NCI-H460 (cell line): ENCODE measurements at places on chromosomes 1 and 21.

DNA sequence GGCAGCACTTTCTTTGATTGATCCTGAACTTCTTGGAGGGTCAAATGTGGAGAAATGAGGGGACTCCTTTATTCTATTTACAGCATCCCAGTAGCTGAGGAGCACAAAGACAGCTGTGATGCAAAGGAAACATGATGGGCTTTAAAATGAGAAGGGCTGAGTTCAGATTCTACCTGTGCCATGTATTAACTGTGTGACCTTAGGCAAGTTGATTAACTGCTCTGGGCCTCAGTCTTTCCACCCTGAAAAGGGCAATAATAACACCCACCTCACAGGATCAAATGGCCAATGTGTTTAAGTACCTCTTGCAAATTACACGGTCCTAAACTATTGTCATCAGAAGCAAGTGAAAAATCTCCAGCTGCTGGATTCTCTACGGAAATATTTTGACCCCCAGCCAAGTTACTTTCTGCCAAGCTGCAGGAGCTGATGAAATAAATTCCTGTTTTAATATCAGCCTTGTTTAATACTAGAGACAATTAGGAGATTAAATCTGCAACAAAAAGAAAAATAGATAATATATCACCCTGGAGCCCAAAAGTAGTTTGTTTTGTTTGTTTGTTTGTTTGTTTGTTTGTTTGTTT, 15.7 kb downstream of the TMEM81 start:
- DNase-seq, result no peak

GRCh38 chr1:240646571-240647240, 34.8 kb upstream of the GREM2 start:
- DNase-seq, result no peak

- DNase-seq, result no peak
Measured at GRCh38 chr1:153616144-153616916, at the start of gene S100A14. Gene S100A14 (minus strand): TSS chr1:153616325. CDS start chr1:153615858, 467 bp downstream.

GRCh38 chr1:219330001-219330400, 156.3 kb downstream of the LYPLAL1 start:
- DNase-seq, result no peak

- DNase-seq, result no peak
Measured at GRCh38 chr1:218553197-218553596, 208.1 kb downstream of the TGFB2 start.

DNA sequence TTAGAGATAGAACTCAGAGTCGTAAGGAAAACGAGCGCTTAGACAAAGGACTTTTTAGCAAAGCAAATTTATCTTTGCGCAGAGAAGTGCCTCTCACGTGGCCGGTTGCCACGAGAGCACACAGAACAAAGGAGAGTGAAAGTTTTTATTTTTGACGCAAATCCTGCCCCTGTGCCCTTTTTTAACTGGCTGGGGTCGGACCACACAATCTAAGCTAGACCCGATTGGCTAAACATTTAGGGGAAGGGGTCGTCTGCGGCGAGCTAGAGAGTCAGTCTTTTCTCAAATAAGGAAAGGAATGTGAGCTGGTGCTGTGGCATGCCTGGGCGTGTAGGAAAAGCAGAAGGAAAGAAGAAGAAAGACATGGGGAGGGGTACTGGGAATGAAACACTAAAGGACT, 2.4 kb downstream of the KRTAP10-2 start:
- no peak for DNase-seq

DNA sequence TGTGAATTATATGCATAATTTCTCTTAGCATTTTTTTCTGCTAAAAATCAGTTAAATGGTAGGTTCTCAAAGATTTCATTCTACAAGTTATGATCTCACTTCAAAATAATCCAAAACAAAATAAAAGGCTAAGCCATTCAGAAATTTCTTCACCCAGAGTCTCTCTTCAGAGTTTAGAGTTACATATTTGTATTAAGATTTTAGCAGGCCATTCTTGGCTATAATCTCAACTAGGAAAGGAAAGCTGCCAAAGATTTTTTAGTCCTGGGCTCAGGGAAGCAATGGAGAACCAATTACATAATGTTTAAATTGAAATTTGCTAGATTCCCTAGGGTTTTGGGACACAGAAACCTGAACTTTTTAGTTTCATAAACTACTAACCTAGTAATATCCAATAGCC, 245.0 kb downstream of the USH2A start:
- no peak for DNase-seq

DNA sequence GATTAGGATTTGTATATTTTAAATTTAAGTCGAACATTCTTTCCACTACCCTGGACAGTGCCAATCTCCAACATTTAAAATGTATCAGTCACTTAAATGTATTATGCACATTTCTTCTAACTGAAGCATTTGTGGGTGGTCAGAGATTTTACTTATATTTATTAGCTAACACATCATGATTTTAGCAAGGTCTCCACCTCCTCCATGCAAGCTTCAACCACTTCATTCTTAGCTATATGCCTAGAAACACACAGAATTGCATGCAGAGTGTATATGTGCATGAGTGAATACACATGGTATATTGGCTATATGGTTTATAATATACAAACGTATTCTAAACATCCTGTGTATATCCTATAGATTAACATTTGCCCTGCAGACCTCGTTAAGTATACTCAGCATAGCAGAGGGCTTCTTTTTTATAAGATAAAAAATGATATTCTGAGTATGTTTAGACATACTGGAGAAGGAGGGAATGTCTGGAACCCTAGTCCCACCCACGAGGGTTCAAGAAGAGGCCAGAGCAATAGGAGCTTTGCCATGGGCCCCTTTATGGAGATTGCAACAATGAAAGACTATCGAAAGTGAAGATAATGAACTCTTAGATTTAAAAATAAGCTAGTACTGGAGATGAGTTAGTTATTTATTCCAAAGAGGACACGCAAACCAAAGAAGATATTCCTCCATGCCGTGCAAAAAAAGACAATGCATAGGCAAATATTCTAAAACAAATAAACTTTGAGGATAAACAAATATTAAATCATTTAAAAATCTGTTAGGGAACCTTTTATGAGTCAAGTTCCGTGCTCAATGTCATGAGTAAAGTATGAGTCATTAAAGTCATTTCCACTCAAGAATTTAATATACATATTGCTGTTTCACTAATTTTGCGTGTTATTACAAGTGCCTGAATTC, 480.4 kb downstream of the SIPA1L2 start:
- DNase-seq, result peak; percentile 24

- DNase-seq, result no peak
Measured at GRCh38 chr1:44848456-44849181, 5.6 kb upstream of the PTCH2 start.

- DNase-seq, result no peak
Measured at GRCh38 chr1:55368698-55369097, 153.5 kb upstream of the USP24 start.

GRCh38 chr1:217211486-217211885, 419.4 kb downstream of the GPATCH2 start:
- DNase-seq, result no peak

- DNase-seq, result no peak
Measured at GRCh38 chr1:65942476-65942875, 149.8 kb downstream of the PDE4B start.

- DNase-seq, result no peak
Measured at GRCh38 chr1:206513312-206514111, 6.2 kb downstream of the RASSF5 start.

- DNase-seq, result no peak
Measured at GRCh38 chr1:246748867-246749266, 24.7 kb downstream of the SCCPDH start.

- no peak for DNase-seq
Measured at GRCh38 chr1:44693159-44693558, 18.6 kb downstream of the ARMH1 start.

- no peak for DNase-seq
Measured at GRCh38 chr1:41848216-41848952, 70.3 kb downstream of the HIVEP3 start.

GRCh38 chr1:54792686-54793282, 8.3 kb downstream of the TTC22 start:
- DNase-seq, result no peak

GRCh38 chr1:169363046-169363730, 4.4 kb downstream of the NME7 start:
- no peak for DNase-seq

- DNase-seq, result no peak
Measured at GRCh38 chr1:217718873-217719272, 87.7 kb downstream of the SPATA17 start.

DNA sequence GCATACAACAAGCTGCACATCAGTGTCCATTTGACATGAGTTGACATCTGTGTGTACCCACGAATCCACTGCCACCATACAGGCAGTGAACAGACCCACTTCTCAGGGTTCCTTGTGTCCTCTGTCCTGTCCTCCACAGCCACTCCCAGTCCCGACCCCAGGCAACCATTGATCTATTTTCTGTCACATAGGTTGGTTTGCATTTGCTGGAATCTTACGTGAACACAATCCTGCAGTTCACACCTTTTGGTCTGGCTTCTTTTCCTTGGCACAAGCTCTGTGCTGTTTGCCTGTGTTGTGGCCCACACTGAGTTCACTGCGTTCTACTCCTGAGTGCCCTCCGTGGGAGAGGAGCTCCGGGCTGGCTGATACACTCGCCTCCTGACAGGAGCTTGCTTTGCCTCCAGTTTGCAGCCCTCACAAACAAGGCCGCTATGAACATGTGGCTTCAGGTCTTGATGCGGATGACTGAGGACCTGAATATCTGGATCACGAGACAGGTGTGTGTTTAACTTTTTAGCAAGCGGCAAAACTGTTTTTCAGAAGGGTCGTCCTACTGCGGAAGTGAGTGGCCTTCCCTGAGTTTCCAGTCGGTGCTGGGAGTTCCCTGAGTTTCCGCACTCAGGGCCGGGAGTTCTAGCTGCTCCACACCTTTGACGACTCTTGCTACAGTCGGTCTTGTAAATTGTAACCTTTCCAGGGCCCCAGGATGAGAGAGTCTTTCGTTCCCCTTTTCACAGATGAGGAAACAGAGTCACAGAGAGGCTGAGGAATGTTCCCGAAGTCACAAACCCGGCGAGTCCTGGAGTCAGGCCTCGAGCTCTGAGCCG, 13.0 kb upstream of the COL18A1 start:
- no peak for DNase-seq

DNA sequence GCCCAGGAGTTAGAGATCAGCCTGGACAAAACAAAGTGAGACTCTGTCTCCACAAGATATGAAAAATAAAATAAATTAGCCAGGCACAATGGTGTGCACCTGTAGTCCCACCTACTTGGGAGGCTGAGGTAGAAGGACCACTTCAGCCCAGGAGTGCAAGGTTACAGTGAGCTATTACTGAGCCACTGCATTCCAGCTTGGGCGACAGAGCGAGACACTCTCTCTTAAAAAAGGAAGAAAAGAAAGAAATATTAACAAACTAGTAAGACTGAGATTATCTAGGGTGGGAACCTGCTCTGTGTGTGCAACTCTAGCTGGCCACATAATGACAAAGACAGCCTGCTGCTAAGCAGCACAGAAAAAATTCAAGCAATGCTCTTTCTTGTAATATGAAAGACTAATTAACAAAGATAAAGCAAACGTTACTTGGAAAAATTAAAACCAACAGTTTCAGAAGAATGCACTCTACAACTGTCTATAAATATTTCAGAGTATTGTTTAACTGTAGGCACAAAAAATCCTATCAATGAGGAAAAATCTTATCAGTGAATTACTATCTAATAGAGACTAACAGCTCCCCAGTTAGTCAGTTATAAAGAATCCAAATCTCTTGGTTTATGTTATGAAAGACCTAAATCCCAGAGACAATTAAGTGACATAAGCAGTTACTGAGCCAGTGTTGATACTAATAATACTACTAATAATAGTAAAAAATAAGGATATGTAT, 74.5 kb downstream of the ENAH start:
- no peak for DNase-seq

DNA sequence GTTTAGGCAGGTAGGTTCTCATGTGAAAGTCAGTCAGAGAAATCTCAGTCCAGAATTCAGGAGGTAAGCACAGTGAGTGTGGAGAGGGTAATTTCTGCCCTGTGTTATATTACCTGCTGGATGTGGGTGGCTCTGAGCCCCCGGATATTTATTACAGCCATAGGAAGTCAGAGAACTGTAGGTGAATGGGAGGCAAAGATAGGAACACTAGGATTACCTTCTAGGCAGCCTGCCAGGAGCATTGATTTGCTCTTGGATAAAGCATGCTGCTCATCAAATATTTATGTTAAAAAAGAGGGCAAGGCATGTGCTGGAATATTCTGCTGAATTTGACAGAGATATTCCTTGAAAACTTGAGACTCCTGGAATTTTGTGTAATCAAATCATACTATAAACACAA, 8.5 kb downstream of the GNG12 start:
- DNase-seq, result no peak

GRCh38 chr21:14947613-14948160, 117.1 kb downstream of the NRIP1 start:
- no peak for DNase-seq

DNA sequence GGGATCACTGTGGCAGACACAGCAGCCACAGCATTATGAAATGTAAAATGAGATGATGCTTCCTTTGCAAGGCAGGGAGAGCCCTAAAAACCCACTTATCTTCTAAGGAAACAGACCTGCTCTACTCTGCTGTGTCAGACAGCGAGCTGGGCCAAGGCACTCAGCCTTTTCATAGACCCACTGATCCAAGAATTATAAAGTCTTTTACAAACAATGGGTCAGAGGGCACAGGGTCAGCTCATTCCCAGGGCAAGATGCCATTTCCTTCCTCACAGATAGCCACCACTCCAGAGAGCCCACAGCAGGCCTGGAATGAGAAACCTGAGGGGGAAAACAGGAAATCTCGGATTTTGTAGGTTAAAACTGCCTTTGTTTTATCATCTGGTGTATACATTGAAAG, 42.9 kb downstream of the CASQ2 start:
- no peak for DNase-seq

- DNase-seq, result no peak
Measured at GRCh38 chr1:91751275-91751674, 134.7 kb downstream of the TGFBR3 start.

DNA sequence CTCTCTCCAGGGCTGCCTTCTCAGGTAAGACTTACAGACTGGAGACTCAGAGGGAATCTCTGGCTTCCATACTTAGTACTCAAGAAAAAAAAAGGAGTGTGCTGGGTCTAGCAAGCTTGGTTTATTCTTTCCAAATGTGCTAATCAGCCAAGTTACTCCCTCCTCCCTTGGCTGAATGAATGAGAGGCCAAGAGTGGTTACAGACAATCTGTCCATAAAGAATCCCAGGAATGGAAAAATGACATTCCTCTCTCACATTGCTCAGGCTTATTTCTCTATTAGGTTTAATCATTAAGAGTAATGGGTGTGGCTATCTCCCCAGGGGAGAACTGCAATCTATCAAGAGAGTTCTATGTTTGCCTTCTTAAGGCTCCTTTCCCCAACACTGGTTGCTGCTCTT, 547.3 kb upstream of the PLXNA2 start:
- DNase-seq, result no peak

DNA sequence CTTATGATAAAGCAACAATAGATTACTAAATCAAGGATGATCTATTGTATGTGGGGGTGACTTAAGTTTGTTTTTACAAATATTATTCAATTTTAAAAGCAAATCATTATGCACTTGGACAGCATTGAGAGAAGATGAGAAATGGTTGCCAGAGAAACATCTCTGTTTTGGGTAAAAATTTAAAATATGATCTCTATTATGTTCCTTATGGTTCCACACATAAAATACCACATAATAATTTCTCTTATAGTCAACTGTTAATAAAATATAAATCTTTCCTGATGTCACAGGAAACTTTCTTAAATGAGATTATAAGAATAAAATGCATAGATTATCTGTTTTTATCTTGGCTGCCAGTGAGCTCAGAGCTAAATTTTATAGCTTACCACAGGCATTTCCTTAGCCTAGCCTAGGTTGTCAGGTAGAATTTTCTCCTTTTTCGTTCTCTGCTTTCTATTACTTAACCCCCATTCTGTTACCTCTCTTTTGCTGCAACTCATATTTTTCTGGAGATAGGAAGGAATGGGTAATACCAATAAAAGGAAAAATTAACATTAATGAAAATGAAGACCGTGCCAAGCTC, 109.7 kb downstream of the TGFB2 start:
- DNase-seq, result no peak
